NCI-H1436 treated with DMSO at 0.1 percent for 48 hours (cell line): ENCODE measurements at places on chromosomes 13 and 19.

DNA sequence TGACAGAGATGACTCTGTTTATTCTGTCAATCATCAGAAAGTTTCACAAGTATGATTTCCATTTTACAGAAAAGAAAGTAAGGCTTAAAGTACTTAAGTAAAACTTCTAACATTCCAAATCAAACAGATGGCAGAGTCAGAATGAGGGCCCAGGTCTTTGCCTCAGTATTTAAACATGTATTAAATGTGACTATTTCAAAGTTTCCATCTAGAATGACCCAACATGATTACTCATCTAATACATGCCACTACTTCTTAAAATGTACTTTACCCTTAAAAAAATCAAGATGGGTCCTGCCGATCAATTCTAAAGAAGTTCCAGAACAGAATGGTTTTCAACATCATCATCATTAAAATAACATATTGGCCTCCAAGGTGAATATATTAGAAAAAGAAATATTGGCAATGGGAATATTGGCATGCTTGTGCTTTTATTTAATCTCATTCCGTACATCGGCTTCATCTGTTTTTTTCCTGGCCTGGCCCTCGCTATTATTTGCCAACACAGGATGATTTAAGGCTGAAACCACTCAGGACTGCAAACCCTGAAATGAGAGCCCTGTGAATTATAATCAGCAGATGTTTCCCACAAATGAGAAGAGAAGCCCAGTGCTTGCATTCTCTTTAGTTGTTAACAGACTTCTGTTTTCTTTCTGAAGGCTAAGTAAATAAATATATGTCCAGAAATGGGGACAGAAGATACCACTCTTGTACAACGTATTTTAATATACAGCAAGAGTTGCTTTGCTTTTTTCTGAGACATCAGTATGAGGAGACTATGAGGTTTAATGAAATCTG is 340.0 kb downstream of the DNAJC15 start:
- no peak for DNase-seq

- no peak for DNase-seq
Observed at GRCh38 chr19:42076380-42076944, 496 bp downstream of the ZNF574 start.

DNA sequence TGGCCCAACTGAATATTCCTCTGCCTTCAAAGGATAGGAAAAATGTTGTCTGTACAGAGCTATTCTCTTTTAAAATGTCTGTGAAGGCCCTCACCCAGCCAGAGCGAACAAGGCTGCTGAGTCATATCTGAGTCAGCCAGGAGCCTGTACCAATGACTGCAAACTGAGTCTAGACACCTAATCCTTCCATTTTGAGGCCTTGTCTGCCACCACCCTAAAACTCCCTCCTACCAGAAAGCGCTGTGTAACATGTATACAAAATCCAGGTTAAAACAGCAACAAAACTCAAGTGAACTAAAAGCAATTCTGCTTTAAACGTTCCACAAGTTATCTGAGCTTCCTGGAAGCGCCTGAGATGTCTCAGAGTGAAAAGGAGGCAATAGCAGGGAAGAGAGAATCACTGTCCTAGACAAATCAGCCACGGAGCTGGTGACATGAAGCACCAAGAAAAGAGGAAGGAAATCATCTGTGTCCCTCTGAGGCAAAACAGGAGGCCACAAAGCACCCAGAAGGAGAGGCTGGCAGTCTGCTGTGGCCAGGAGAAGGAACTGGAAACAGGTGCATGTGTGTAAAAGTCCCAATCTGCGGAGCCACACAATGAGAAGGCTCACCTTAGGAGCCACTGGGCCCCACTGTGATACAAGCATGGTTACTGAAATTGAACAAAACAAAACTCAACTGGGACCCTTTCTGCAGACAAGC is 10.2 kb downstream of the DHRS12 start:
- DNase-seq: no peak

- no peak for DNase-seq
Observed at GRCh38 chr19:31289976-31290375, 59.3 kb downstream of the TSHZ3 start.

DNA sequence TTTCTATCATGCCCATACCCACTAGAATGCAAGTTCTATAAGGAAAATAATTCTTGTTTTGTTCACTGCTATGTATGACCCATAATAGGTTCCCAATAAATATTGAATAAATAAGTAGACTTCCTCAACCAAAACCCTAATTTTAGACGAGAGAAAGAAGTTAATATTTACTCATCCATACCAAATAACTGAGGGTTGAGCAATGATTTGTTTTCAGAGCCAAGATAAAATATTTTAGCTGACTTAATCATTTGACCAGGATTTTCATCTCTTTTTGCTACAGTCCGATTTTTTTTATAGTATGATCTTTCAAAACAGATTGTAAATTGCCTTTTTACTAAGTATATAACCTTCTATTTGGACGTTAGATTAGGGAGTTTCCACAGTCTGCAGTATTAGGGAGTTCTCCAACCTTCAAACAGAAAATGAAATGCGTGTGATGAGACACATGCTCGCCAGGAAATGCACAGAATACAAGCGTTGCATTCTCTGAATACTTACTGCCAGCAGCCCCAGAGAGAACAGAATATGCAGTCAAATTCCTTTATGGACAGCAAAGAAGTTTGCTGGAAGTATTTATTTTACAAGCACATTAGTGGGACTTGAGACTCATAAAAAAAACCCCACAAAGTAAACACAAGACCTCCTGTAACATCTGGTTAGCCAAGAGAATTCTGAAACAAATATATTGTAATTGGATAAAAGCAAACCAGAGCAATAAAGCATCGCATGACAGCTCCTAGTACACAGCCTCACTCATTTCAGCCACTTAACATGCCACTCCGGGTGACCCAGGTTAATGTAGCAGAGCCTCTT is 230.0 kb downstream of the MYO16 start:
- no peak for DNase-seq

- no peak for DNase-seq
Observed at GRCh38 chr13:66751691-66752090, 478.4 kb downstream of the PCDH9 start.

DNA sequence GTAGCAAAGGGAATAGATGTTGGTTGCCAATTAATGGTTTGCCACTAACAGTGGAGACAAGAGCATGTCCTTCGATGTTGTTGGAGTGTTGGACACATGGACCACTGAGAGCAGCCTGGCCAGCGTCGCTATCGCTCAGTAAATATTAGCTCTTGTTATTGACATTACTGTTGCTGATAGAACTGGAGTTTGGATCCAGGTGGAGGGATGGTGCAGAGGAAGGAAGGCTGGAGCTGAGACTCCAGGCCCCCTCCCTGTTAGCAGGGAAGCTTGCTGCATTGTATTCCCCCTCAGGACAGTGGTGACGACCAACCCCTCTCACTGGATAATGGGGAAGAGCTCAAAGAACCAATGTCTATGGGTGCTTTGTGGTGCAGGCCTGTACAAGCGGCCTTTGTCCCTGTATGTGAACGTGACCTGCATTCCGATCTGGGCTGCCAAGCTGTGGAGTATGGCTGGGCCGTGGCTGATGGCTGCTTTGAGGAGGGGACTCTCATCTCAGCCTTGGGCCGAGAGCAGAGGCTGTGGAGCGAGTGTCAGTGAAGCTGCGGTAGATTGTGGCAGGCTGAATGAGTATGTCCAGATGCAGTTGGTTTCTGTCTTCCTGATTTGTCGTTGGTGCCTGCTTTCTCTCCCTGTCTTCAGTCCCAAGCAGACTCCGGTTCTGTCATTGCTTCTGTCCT is 7.0 kb downstream of the CLASRP start:
- DNase-seq: no peak

- no peak for DNase-seq
Observed at GRCh38 chr13:74868049-74868448, 613.9 kb downstream of the TBC1D4 start.
